Right atrium auricular region (tissue), 2 donors: ENCODE measurements at places on chromosomes 3 and 15. TPM values are rescaled to one million over a fixed set of nuclear protein-coding genes. Genes with fewer than 3 reads are reported as not detected.

DNA sequence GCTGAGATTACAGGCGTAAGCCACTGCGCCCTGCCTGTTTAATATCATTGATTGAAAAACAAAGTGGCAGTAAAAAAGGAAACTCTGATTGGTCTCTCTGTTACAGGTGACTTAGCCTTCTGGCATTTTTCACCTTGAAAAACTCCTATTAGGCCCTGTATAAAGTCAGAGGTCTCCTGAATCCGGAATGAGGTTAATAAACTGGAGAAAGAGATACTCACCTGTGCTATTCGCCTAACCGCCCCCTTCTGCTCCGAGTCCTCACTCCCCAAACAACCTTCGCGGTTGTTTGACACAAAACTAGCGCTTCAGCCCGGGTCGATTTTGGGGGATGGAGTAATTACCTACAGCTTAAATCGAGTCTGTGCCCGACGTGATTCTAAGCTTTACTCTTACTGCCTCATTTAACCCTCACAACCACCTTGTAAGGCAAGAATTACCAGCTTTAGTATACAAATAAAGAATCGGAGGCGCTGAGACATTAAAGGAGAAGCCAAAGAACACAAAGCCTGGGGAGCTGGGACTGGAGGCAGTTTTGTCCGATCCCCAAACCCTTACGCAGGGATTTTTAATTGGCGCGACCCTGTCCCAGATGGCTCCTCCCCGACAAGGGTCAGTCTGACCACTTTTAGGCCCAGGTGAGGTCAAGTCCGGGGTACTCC, 441 bp downstream of the CEP70 start:
- DNase-seq = no peak

DNA sequence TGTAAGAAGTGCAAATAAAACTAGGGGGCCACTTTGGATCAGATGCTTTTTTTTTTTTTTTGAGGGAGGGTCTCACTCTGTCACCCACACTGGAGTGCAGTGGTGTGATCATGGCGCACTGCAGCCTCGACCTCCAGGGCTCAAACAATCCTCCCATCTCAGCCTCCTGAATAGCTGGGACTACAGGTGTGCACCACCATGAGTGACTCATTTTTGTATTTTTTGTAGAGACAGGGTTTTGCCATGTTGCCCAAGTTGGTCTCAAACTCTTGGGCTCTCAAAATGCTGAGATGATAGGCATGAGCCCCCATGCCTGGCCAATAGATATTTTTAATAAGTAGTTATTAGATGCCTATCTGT, 20.8 kb downstream of the CCR1 start:
- no peak for DNase-seq

Gene GOLGA6L10
- 0.35 TPM for total RNA-seq

DNA sequence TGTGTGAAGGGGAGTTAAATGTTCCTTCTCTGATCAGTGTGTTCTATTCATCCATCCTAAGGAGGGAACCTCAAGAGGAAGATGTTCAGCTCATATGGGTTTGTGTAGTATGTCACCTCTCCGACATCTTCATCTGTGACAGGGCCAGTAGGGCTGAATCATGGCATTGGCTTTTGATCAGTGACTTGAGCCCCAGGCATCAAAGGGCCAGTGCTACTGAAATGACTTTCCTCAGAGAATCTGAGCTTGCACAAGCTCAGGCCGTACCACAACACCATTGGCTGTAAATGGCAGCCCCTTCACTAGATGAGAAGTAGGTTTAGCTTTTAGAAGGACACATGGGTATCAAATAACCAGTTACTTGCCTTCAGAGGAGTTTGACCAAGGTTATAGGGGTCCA, 183.2 kb upstream of the NR2E3 start:
- no peak for DNase-seq

Gene FAM227B
- 14.4 TPM for total RNA-seq

DNA sequence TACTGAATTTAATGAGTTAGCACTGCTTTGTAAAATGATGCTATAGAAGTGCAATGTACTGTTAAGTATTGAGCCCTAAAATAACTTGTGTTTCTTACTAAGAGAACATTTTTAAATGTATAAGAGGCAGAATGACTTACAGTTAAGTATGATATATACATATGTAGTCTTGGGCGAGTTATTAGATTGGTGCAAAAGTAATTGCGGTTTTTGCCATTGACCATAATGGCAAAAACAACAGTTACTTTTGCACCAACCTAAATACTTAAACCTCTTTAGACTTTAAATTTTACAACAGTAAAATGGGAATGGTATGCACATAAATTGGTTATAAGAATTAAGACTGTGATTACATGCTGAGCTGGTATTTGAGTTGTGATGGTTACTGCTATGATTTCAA, 79.8 kb downstream of the CNTN3 start:
- no peak for DNase-seq

Gene ERICH6
- not detected for total RNA-seq

Gene MORC1
- not detected for total RNA-seq

- DNase-seq = no peak
These were observed 32.5 kb upstream of the THSD4 start for GRCh38 chr15:71082803-71083202.

GRCh38 chr3:14001136-14001535, 121.3 kb upstream of the WNT7A start:
- no peak for DNase-seq

- DNase-seq = no peak
These were observed 83.6 kb upstream of the SLCO3A1 start for GRCh38 chr15:91769894-91770293.

DNA sequence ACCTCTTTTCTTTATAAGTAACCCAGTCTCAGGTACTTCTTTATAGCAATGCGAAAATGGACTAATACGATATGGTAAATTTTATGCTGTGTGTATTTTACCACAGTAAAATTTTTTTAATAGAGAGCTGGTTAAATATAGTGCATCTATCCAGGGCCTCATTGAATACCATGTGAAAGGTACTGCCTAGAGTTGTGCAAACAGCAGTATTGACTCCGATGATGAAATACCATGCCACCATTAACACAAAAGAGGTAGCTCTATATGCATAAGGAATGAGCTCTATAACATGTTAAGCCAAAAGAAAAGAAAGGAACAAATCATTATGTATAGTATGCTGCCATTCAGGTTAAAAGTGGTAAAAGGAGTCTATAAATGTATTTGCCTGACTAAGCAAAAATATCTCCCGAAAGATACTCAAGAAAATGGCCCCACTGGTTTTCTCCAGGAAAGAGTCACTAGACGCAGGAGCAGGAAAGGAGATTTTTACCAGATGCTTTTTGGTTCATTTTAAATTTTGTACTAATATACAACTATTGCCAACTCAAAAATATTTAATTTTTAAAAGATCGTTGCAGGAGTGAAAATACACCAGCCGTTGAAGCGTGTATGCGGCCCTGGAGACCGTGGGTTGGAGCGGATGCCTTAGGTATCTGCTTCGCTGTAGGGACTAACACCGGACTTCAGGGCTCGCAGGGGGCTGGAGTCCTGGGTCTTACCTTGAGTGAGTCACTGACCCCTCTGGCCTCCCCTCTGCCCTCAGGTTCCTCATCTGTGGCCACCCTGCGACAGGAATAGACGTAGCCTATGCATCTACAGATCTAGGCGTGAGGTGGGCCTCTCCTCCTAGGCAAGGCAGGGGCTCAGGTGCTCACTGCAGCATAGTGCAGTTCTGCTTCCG, 120.1 kb downstream of the CHSY1 start:
- DNase-seq = no peak

Gene TRIM42
- not detected for total RNA-seq

Gene CCDC191
- 0.75 TPM for total RNA-seq

DNA sequence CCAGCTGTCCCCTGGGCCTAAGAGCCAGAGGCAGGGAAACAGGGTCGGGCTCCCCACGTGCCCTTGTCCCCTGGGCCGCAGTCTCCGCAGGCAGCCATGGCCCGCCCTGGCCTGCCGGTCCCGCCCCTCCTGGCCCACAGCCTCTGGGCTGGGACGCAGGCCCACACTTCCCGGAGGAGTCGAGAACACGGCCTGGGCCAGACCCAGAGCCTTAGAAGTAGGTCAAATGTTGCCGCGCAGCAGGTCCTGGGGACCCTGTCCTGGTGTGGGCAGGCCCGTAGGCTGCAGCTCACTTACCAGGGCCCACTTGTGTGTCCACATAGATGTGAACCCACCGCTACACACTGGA, 4.3 kb upstream of the MYL3 start:
- DNase-seq = peak; percentile 91
